CD4-positive, alpha-beta T cell treated with Interleukin-17A for 1 hour (primary cell): ENCODE measurements at places on chromosomes 13 and 19.

GRCh38 chr13:64300239-64300638 lies 2884.6 kb upstream of the PCDH20 start:
- no peak for DNase-seq

- DNase-seq: peak; percentile 40
Observed at GRCh38 chr13:28058866-28059613, 41.3 kb downstream of the FLT3 start.

DNA sequence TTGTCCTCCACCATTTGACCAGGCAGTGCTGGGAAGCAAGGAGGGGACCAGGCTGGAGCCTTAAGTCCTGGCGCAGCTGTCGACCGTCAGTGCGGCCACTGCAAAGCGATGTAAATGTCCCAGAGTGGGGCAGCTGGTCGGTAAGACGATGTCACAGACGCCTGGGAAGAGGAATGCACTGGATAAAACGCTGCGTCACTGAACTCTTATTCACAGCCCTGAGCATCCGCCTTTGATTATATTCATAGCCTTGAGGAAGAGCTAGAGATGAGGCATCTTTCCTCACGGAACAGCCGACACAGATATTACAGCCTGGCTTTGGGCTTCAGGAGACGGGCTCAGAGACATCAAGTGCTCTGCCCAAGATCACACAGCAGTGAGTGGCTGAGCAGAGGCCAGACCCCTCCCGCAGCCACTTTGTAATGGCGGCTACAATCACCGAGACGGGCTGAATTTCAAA lies 17.6 kb upstream of the TUBGCP3 start:
- no peak for DNase-seq

GRCh38 chr19:35644987-35645679 lies 3.0 kb upstream of the COX6B1 start:
- DNase-seq: peak; percentile 77

DNA sequence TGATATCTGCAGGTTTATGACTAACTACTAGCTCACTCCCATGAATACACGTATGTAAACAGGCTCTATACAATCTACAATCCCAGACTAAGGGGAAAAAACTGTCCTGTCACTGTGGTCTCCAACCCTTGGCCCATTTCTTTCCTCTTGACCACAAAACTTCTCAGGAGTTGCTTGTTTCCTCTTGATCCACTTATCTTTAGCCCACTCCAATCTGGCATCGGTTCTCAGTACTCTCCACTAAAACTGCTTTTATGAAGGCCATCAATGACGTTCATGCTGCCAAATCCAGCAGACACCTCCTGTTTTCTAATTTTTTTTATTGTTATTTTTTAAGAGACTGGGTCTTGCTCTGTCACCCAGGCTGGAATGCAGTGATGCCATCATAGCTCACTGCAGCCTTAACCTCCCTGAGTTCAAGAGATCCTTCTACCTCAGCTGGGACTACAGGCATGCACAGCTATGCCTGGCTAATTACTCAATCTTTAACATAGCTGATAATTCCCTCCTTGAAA lies 31.9 kb upstream of the USPL1 start:
- no peak for DNase-seq
